AG10803 (cell line): ENCODE measurements at places on chromosomes 12 and 14.

- DNase-seq, result peak; percentile 31
These were observed 4.3 kb downstream of the COQ10A start for GRCh38 chr12:56271031-56271430.

DNA sequence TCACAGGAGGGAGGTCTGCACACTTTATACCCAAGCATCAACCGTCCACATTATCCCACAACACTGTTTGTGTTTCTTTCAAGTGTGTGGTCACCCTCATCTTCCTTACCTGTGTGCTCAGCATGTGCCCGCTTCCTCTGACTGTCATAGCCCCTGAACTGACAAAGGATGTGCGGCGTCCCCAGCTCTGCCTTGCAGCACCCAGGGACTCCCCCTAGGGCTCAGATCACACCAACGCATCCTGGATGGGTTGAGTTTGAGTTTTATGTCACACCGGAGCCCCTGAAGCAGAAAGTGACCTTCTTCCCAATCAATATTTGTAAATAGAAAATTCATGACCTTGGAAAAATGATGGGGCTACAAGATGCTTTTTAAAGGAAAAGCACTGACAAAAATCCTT is 770.7 kb upstream of the TMEM132C start:
- DNase-seq, result no peak

DNA sequence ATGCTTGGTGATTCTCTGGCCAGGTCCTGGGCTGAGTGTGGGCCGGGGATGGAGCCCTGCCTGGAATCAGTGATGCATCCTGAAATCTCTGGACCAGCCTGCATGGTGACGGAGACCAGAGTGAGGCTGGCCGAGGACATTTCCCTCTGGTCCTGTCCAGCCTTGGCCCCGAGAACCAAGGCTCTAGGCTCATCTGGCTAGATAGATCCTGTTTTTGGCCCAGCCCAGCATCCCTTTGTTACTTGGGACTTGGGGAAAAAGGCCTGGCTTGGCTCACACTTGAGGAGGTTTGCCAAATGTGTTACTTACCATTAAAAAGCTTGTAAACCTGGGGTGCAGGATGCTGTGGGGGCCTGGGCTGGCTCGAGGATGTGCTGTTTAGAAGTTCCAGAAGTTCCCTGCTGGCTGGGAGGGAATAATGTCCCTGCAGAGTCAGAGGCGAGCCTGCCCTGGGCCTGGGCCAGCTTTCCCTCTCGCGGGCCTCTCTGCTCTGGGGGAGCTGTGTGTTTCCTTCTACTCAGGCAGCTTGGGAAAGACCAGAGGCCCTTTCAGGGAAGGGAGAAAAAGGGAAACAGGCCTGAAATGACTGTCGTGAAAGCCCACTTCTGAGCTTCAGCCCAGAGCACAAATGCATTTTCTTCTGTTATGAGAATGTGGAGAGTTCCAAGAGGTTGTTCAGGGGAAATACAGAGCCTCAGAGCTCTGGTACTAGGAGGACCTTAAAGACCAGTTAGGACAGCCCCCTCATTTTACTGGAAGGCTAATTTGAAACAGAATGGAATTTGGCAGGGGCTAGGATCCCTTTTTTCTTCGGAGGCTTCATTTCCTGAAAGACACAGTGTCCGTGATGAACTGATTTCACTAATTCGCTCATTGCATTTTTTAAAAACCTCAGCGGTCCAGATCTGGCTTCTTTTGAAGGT is 47.2 kb upstream of the CTDSP2 start:
- DNase-seq, result peak; percentile 97

DNA sequence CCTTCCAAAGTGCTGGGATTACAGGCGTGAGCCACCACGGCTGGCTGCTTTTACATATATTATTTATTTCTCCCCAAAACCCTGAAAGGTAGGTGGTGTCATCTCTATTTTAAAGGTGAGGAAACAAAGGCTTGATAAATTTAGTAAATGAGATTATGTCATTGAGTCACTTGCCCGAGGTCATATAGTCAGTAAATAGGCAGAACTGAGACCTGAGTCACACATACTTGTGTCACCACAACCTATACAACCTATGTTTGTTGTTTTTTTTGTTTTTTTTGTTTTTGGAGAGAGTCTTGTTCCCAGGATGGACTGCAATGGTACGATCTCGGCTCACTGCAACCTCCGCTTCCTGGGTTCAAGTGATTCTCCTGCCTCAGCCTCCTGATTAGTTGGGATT is 12.8 kb downstream of the TSFM start:
- DNase-seq, result no peak

GRCh38 chr12:57734591-57734990 is 4.0 kb downstream of the AGAP2 start:
- no peak for DNase-seq

- DNase-seq, result no peak
These were observed 618.6 kb downstream of the AACS start for GRCh38 chr12:125683748-125684381.

GRCh38 chr14:33596211-33597080 is 354.4 kb downstream of the EGLN3 start:
- DNase-seq, result no peak

DNA sequence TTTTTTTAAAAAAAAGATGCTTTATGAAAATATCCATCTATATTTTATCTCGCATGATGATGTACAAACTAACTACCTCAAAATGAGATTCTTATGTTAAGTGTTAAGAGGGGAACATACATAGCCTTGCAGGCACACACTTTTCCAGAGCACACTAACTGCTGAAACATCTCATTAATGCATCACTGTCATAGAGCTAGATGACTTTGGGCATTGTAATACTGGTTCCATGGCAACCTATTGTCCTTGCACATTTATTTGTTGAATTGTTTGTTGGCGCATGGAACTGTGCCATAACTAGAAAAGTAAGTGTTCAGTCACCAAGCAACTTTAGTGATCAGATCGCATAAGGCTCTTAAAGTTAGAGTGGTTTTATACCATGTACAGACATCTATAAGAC is 348.3 kb downstream of the GALC start:
- DNase-seq, result no peak

DNA sequence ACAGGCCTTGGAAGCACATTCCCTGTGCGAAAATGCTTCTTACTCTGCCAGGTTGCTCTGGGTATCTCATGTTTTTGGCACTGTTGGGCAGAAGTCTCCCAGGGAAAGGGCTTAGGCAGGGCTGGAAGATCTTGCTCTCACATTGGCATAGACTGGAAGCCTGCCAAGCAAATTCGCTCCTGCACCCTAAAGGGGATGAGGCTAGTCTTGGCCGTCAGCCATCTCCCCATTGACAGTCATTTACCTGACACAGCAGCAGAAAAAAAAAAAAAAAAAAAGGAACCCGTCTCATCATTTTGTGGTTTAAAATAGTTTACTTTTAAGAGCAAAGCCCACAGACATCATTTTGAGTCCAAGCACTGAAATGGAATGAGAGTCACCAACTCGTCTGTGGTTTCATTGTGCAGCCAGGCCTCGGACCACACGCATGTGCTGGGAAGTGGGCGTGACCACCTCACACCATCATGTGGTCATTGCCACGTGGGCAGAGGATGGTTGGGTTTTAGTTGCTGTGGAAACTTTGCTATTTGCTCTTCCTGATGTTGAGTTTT is 84.8 kb downstream of the NRXN3 start:
- peak; percentile 23 for DNase-seq

- DNase-seq, result no peak
These were observed 11.2 kb downstream of the ATG2B start for GRCh38 chr14:96351986-96352385.

GRCh38 chr14:30994681-30995620 is 30.5 kb upstream of the AP4S1 start:
- peak; percentile 37 for DNase-seq
